ENCODE measurements at places on chromosomes 5 and 9. TPM values are rescaled to one million over a fixed set of nuclear protein-coding genes. Genes with fewer than 3 reads are reported as not detected.

Gene PHF24
- total RNA-seq = 0.08 TPM

DNA sequence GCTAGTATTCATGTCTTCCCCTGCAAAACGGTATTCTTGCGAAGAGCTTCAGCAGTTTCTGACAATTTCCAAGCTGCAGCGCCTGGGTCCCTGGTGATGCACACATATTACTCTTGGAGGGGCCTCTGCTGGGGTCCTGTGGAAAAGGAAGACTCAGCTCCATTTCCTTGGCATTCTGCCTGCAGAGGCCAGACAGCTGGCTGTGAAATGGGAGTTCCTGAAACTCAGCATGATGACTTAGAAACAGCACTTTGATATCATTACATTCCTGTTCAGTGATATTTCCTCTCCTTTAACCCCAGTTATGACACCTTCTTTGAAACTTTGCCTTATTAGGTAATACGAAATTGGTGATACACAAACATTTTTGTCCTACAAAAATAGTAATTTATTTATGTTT, 98.5 kb downstream of the APBA1 start:
- H3K27ac ChIP-seq = no peak overlapping the region
- H3K4me1 ChIP-seq = no peaks in the 10 kb centered on the region
- DNase-seq = no peak
- no peak overlapping the region for H3K4me3 ChIP-seq
- no peaks in the 10 kb centered on the region for H3K27me3 ChIP-seq
- H3K36me3 ChIP-seq = no peaks in the 10 kb centered on the region

- no peaks in the 10 kb centered on the region for H3K27me3 ChIP-seq
- H3K36me3 ChIP-seq = no peaks in the 10 kb centered on the region
- H3K27ac ChIP-seq = no peak overlapping the region
- no peak overlapping the region for H3K4me3 ChIP-seq
- no peaks in the 10 kb centered on the region for H3K4me1 ChIP-seq
- DNase-seq = no peak
Measured at GRCh38 chr9:121240472-121241135, 27.4 kb upstream of the GSN start.

Gene PGM5
- total RNA-seq = 0.21 TPM

Gene TRPM6
- total RNA-seq = 0.05 TPM
